ENCODE measurements at places on chromosomes 13 and 19.

- peak; percentile 86 for DNase-seq
Measured at GRCh38 chr19:38394488-38394887, 6.0 kb downstream of the SPRED3 start.

GRCh38 chr13:31207661-31208552 lies 8.1 kb downstream of the B3GLCT start:
- DNase-seq, result no peak

DNA sequence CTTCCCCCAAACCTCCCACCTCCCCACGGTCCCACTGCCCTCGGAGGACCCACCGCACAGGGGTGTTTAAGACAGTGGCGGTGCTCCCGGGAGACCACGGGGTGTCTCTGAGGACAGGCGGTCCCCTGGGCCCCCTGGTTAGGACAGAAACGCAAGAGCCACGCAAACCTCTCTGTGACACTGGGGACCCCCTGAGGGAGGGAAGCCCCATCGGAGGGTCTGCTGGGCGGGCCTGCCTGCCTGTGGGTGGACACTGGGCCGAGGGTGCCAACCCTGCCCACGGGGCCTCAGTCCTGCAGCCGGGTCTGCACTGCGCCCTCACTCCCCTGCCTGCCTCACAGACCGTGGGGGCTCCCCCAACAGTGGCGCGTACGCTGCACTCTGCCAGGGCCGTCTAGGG lies 17.5 kb downstream of the MCF2L start:
- no peak for DNase-seq

- DNase-seq, result no peak
Measured at GRCh38 chr19:48779636-48780035, 24.3 kb downstream of the FGF21 start.

- no peak for DNase-seq
Measured at GRCh38 chr19:57327993-57328392, 7.7 kb downstream of the ZNF543 start.

DNA sequence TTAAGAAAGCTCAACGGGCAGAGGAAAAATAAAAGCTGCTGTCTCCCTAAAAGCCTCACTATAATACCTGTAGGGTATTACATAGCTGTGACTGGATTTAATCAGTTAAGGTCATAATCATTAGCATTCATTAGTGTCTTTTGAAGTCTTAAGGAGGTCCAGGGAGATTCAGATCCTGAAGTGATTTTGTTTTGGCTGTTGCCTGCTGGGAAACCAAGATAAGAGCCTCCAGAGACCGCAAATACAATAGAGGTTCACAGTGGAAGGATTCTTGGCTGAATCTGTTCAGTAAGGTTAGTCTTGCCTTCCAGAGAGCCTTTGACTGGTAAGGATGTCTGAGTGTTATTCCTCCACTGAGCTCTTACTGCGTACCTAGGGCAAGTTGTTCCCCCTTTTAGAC lies 54.0 kb upstream of the TNFRSF19 start:
- no peak for DNase-seq

DNA sequence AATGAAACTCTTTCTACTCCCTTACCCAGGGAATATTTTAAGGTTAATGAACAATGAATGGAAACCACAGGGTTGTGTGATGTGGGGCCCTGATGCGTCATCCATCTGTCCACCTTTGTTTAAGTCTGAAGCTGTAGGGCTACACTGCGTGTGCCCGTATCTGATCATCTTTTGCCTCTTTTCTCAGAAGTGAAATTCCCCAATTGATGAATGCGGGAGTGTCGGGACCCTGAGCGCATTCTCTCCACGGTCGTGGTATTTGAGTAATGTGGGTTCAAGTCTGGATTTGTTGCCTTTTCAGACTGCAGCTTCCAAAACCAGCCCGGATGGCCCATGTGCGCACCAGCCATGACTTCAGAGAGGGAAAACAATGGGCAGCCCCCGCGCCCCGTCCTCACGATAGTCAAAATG lies 112.3 kb downstream of the COL4A2 start:
- no peak for DNase-seq

DNA sequence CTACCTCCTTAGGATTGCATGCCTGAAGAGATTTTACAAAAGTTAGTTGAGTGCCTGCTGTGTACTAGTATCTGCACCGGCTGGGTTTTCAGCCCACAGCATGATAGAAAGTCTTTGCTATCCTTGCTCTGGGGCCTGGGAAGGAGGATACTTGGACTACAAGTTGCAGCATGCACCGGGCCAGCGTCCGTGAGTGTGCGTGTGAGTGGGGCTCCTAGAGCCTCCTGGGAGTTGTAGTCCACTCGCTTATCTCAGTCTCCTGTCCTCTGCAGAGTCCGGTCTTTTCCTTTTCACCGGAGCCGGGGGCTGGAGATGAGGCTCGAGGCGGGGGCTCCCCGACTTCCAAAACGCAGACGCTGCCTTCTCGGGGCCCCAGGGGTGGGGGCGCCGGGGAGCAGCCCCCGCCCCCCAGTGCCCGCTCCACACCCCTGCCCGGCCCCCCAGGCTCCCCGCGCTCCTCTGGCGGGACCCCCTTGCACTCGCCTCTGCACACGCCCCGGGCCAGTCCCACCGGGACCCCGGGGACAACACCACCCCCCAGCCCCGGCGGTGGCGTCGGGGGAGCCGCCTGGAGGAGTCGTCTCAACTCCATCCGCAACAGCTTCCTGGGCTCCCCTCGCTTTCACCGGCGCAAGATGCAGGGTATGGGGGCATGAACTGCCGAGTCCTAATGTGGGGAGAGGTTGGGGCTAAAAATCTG lies 20.6 kb downstream of the BRSK1 start:
- DNase-seq, result peak; percentile 44

DNA sequence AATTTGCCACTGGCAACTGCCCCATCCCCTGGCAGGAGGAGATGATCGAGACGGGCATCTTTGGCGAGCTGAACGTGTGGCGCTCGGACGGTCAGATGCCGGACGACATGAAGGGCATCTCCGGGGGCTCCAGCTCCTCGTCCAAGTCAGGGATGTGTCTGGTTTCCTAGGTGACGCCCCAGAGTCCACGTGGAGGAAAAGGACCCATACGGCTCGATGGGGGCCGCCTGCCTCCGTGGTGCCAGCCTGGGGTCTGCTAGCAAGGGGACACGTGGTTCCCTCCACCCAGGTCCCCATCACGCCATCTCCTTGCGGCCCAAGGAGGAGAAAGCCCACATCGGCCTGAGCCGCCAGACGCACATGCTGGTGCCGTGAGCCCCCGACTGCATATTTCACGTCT lies 23.8 kb upstream of the TMEM255B start:
- no peak for DNase-seq

DNA sequence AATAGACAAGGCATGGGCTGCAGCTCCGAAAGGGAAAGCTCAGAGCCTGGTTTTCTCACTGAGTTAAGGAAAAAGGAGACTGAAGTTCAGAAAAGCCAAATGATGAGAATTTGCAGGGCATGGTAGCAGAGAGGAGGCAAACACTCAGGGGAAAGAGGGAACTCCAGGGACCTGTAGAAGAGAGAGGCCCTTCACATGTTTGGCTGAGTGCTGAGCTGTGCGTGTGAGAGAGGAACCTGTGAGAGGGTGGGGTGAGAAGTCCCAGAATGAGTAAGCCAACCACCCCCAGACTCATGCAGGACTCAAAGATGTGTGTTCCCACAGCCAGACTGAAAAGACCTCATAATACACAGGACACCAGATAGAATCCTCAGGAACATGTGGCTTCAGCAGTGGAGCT lies 2.8 kb upstream of the CRYL1 start:
- peak; percentile 52 for DNase-seq

GRCh38 chr19:49713236-49713845 lies 22.4 kb downstream of the CPT1C start:
- no peak for DNase-seq

Measured in activated CD4-positive, alpha-beta T cell treated with anti-CD3 and anti-CD28 coated beads, Interleukin-2, amount 50 U/mL, for 16 hours (primary cell).